Activated T-cell treated with anti-CD3 and anti-CD28 coated beads for 48 hours (primary cell): ENCODE measurements at places on chromosomes 1 and 21.

DNA sequence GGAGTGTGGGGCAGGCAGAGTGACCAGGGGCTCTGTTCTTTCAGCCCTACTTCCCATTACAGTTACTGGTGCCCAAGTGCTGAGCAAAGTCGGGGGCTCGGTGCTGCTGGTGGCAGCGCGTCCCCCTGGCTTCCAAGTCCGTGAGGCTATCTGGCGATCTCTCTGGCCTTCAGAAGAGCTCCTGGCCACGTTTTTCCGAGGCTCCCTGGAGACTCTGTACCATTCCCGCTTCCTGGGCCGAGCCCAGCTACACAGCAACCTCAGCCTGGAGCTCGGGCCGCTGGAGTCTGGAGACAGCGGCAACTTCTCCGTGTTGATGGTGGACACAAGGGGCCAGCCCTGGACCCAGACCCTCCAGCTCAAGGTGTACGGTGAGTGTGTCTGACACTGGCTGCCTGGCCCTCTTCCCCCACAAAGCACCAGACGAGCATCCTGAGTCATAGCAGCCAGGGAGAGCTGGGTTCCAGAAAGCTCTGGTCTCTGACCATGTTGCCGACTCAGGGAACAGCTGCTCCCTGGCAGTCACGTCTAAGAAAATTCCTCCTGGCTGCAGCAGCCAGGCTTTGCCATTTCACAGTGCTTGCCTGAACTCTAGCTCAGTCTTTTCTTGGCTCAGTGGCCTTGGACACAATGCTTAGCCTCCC, 3.3 kb downstream of the SLAMF8 start:
- no peak for DNase-seq

DNA sequence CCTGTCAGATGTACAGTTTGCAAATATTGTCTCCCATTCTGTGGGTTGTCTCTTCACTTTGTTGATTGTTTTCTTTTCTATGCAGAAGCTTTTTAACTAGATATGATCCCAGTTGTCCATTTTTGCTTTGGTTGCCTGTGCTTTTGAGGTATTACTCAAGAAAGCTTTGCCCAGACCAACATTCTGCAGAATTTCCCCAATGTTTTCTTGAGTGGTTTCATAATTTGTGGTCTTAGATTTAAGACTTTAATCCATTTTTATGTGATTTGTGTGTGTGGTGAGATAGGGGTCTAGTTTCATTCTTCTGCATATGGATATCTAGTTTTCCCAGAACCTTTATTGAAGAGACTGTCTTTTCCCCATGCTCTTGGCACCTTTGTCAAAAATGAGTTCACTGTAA, 116.9 kb downstream of the DUSP10 start:
- no peak for DNase-seq

GRCh38 chr21:46171585-46171984, 12.7 kb downstream of the SPATC1L start:
- no peak for DNase-seq

GRCh38 chr1:17527036-17527914, 12.2 kb upstream of the ARHGEF10L start:
- DNase-seq: no peak

DNA sequence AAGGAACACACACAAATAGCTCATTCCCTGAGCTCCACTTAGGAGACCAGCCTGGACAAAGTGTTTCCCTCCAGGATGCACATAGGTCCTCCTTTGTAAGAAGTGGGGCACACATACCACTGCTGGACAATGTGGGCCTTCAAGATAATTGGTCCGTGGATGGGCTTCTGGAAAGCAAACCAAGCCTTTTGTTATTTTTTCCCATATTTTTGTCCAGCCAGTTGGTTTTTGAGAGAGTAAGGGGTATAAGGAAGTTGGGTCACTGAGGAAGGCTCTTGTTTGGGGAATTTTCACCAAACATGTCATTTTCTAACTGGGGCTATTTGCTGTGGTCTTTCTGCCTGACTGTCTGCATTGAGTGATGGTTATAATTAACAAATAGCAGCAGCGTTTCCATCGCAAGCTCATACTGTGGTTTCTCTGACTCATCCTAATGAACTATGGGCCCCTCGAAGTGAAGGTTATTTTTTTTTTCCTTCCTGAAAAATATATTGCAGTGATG, 306.3 kb upstream of the DUSP10 start:
- DNase-seq: no peak

- no peak for DNase-seq
Measured at GRCh38 chr1:231518485-231519034, 9.9 kb upstream of the TSNAX start.

DNA sequence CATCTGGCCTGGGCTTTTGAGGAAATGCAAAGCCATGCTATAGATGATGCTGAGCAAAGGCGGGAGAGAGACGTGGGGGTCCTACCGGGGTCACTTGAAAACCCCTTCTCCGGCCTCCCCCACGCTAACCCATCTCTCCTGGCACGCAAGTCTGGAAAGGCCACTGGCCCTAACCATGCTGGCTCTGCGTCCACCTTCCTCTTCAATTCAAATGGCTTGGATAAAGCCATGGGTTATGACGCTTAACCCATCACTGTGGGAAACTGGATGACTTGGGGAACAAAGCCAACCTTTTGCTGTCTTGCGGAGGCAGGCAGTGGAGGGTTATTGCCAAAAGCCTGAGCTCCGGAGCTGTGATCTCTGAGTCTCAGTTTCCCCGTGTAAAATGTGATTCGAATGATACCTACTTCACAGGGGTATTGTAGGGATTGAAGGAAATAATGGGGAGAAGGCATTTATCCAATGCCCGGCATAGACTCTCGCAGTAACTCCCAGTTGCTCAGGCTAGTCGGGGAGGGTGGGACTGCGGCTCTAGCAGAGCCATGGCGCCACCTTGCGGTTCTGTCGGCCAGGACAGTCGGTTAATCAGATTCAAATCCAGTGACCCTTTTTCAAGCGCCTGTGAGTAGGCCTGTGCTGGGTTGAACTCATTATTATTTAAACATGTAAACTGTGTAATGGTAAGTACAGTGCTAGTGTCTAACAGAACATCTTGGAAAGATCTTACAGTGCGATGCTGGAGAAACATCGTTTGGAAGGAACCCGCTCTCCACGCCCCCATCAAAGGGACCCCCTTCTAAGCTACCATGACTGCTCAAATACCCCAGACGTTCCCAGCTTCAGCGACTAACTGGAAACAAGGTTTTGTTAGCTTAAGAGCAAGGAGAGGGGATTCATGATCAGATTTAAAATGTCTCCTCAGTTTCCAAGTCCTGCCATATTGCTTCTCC, 20.3 kb downstream of the NEK2 start:
- DNase-seq: peak; percentile 75

- DNase-seq: no peak
Measured at GRCh38 chr1:65207317-65207716, 59.3 kb downstream of the AK4 start.

DNA sequence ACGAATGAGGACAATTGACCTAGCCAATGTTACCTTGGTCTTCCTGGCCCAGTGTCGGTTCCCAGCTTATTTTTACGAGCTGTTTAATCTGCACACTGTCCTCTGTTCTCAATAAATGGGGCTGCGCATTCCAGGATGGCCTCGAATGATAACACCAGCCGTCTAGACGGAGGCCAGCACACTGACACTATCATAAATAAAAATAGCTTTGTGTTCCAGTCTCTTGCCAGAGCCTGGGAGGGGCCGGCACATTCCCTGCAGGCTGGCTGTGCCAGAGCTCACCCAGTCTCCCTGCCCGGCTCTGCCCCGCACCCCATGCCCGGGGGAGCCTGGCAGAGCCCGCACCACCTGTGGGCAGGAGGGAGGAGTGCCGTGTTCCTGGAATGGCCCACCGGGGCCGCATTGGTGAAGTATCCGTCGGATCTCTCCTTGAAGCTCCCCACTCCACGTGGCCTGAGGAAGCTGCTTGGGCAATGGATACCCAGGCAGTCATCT, 92.1 kb downstream of the SPSB1 start:
- no peak for DNase-seq

- DNase-seq: no peak
Measured at GRCh38 chr1:20729990-20730689, 2.4 kb downstream of the SH2D5 start.

- no peak for DNase-seq
Measured at GRCh38 chr1:178784131-178784536, 59.1 kb downstream of the RALGPS2 start.
